ENCODE measurements at places on chromosomes 3 and 15.

DNA sequence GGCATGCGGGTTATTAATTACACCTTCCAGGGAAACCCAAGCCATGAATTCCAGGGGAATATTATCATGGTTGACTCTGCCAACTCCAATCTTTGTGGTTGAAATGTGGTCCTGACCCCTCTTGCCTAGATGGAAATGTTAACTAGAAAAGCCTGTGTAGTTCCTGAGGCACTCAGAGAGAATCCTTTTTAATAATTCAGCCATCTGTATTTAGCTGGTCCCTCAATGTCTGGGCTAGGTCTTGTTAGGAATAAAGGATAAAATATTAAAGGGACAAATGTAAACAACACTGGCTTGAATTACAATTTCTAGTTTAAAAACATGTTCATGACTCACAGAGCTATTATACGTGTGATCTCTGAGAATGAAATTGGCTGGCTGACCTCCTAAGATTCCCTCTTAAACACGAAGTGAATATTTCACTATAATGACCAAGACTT lies 435.2 kb upstream of the SUCLG2 start:
- DNase-seq: no peak

DNA sequence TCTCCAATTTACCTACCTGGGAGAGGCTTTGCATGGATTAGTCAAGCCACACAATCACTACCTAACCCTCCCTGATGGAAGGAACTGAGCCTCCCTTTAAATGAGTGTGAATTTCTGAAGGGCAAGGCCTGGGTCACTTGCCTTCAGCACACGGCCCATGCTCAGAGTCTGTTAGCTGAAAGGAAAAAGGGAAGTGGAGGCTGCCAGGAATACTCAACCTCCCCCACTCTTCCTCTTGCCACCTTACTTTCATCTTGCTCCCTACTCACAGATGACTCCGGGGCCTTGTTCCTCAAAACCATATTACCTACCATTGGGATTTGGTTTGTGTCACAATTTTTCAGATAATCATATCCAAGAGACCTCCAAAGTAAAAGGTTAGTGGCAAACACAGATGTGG lies 220.0 kb downstream of the ABHD5 start:
- no peak for DNase-seq

DNA sequence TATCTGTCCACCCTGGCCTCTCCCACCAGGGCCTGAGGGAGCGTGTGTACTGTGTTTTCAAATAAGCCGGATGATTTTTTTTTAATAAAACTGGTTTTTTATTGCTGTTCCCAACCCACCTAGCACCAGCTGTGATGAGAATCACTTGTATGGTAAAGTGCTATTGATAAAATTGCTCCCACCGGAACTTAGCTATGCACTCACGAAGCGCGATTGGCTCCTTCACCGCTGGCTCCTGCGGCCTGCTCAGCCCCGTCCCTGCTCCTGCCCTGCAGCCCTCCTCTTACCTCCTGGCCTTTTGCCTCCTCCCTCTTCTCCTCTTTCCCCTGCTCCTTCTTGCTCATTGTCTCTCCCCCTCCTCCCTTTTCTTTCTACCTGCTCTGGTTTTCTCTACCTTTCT lies 183.7 kb downstream of the TLE3 start:
- no peak for DNase-seq

DNA sequence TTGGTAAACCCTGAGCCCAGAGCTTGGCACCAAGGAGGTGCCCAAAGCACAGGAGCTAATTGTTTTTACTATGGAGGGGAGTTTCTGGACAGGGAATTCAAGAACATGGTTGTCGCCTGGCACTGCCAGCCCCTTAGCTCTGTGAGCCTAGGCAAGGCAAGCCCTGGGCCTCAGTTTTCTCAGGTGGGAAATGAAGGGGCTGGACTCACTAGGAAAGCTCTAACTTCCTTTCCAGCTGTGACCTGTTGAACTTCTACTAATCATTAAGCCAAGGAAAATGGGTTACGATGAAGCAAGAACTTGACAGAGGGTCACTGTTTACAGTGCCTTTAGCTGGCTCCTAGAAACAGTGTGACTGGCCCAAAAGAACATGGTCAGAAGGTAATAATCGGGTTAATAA lies 277.2 kb downstream of the SHQ1 start:
- no peak for DNase-seq

GRCh38 chr15:62164014-62164395 lies 1.1 kb downstream of the C2CD4B start:
- no peak for DNase-seq

All from activated T-helper 1 cell treated with anti-CD3 and anti-CD28 coated beads, Interleukin-2, amount 50 U/mL, for 16 hours (primary cell).